Omental fat pad (tissue), 4 donors: ENCODE measurements at places on chromosomes 16 and 17.

DNA sequence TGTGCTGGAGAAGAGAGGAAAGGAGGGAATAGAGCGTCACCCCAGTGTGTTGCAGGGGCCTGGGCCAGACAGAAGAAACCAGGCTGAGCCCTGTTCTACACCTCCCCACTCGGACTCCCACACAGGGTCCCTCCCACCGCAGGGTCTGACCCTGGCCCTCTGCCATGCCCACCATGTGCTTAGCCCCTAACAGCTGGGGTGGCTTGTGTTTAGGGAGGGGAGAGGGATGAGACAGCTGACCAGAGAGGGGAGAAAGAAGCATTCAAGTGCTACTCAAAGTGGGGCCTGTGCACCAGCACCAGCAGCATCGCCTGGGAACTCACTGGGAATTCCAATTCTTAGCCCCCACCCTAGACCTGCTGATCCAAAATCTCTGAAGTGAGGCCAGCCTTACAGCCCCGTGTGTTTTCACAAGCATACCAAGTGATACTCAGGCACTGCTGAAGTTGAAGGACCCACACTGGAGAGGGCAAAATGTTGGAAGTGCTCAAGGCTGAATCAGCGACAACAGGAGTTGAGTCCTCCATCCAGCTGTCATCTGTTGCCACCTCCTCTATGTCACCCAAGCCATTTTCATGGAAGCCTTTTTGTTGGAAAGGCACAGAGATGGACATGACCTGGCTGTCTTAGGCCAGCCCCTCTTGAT lies 47.0 kb downstream of the FZD2 start:
- DNase-seq = no peak

DNA sequence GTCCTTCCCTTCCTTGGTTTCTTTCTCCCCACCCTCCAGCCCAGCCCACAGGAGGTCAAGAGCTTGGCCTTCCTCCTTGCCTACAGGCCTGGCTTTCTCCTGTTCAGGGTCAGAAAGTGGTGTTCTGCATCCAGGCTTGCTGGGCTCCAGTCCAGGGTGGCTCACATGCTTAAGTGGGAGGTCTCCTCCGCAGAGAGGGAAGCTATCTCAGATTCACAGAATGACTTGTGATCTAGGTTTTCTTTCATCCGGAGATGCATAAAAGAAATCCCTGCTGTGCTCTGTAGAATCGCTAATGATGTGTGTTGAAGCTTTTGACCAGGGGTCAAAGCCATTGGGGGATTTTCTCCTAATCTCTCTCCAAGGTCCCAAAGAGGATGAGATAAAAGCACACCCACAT lies 382.3 kb upstream of the EEF2KMT start:
- no peak for DNase-seq

DNA sequence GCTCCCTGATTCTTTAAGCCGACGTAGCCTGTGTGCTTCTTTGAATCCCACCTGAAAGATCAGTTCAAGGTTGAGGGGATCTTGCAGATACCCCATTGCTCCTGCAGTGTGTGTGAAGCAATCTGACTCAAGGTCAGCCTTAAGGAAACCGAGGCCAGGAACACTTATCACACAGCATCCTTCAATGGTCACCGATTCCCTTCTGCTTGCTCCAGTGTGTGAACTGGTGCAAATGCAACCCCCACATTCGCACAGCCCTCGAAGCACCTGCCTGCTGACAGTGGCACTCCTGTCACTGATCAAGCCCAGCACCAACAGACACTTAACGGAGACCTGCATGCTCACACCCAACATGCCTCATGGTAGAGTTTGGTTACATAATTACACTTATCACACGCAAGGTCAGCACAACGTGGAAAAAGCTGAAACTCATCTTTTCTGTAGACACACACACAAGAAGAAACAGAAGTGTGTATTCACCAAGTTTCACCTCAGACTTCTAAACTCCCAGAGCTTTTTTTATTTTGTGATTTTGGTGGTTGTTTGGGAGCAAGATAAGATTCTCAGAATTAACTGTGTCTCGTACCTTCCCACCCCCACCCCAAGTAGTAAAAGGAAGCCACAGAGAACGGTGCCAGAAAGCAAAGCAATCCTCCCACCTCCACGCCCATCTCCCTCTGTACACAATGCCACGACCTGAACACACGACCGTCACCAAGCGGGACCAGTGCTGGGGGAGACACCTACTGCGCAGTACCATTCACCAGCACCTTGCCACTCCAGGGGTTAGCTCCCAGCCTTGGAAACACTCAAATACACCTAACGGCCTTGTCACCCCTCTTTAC lies 37.2 kb downstream of the LITAFD start:
- DNase-seq = no peak

DNA sequence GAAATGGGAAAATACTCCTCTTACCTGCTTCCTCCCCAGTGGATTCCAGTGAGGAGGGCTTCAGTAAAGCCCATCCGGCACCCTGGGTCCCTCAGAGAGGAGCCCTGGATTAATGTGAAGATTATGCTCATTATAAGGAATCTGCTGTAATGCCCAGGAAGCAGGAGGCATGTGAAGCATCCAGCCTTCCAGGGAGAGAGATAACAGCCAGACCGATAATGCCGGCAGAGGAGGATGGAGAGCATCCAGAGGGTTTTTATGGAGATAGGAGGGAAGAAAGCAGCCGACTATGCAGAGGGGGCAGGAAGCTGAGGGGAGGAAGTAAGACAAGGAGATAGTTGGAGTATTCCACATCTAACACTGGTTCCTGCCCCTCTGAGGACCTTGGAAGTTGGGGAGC lies 53.7 kb upstream of the TMEM132E start:
- DNase-seq = no peak

DNA sequence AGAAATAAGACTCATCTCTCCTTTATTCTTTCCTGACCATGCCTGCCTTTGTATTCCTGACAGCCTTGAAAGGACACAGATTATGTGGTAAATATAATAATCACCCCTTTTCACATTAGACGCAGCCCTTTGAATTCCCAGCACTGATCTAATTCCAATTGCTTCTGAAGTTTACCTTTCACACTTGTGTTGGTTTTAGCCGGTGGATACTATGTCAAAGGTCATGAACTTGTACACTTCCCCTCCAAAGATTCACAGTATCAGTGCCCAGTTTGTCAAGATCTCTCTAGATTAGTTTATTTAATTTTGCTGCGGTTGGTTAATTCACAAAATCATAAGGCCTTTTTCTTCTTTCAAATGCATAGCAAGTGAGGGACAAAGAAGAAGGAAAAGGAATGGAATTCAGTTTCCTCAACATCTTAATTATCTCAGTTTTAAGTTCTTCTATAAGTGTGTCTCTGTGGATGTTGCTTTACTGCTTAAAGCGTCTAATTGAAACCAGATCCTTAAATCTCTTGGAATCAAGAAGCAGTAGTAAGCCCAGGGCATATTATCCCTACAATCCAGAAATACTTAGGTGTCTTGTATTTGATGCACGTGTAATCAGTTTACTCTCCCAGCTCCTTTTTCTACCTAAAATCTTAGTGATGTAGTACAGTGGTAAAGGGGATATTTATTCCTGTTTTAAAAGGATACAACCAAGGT lies 174.3 kb upstream of the TBX2 start:
- DNase-seq = no peak

- DNase-seq = no peak
Observed at GRCh38 chr17:79595471-79595870, 15.4 kb downstream of the RBFOX3 start.

DNA sequence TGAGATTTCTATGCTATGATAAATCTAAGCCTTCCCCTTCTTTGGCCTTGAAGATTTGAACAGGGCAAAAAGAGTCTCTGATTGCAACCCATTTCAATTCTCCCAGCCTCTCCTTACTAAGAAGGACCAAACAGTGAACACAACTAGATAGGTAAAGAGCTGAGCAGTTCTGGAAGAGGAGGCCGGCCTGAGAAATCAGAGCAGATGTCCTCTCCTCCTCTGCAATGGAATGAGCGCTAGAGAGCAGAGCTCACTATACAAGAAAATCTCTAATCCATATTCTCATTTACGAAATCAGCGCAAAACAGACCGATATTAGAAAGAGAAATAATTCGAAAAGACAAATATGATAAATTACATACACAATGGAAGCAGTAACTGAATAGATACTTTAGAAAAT lies 124.2 kb downstream of the CDK5R1 start:
- no peak for DNase-seq

GRCh38 chr17:74866198-74866835 lies 6.5 kb downstream of the FDXR start:
- DNase-seq = no peak

DNA sequence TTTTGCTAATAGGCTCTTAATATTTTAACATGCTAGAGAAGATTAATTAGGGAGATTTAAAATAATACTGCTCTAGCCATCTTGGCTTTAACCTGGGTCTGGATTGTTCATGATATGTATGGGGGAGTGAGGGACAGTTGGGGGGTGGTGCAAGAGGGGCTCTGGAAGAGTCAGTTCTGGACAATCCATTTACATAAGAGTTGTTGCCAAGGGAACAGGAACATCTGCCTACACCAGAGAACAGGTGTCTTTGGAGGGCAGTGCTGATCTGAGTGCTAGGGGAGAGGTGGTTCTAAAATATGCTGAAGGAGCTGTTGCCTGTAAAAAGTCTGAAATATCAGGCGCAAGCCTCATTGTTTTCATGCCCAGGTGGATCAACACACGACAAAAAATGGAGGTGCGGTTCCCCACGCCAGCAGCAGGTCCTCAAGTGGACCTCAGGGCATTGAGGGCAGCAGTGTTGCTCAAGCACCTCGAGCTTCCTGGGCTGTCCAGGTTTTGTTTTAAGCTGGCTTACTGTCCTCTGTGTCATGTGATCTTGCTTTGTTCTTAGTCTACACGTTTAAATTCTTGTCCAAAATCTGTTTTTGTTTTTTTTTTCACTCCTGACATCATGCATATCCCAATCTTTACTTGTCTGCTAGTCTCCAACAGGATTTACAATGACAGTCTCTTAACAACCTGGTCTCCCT lies 25.4 kb upstream of the WSB1 start:
- DNase-seq = no peak

GRCh38 chr16:50476486-50477255 lies 71.5 kb upstream of the NKD1 start:
- DNase-seq = no peak

DNA sequence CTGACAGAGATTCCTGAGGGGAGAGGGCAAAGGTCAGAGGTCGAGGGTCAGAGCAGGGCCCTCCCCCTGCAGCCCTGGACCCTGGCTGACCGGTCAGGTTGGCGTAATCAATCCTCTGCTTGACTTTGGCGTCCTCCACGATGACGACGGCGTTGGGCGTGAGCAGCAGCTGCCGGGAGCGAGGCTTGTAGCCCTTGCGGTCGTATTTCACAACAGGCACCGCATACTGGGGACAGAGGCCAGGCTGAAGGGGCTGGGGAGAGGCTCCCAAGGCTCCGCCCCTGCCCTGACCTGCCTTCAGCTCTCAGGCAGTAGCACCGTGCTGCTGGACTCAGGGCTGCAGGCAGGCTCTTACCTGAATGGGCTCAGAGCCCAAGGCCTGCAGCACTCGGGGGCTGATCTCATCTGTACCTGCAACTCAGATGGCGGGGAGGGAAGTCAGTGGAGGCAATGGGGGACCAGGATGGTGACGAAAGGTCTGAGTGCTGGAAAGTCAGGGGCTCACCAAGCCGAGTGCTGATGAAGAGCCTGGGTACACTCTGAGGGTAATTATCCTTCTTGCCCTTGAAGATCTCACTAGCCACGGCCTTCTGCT lies 12.0 kb upstream of the CRK start:
- no peak for DNase-seq

DNA sequence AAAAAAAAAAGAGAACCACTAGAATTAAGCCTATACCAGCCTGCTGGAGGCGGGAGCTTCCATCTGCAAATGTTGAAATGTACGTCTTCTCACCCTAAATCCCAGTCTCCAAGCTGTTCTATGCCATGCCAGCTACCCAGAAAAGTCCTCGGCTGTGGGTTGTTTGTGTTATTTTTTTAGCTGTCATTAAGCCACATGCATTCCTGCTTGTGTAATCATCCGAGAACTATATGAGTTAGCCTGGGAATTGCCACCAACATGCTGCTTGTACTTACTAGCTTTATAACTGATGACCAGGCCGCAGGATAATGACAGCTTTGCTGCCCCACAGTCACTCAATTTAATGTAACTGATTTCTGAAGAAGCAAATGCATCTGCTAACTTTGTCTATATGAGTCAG lies 313.9 kb upstream of the SALL1 start:
- no peak for DNase-seq

GRCh38 chr16:27859020-27859419 lies 204.5 kb downstream of the GSG1L start:
- DNase-seq = no peak

GRCh38 chr16:55257966-55258613 lies 65.9 kb upstream of the IRX6 start:
- DNase-seq = peak; percentile 31

- DNase-seq = no peak
Observed at GRCh38 chr16:22188595-22189442, 17.3 kb upstream of the EEF2K start.

DNA sequence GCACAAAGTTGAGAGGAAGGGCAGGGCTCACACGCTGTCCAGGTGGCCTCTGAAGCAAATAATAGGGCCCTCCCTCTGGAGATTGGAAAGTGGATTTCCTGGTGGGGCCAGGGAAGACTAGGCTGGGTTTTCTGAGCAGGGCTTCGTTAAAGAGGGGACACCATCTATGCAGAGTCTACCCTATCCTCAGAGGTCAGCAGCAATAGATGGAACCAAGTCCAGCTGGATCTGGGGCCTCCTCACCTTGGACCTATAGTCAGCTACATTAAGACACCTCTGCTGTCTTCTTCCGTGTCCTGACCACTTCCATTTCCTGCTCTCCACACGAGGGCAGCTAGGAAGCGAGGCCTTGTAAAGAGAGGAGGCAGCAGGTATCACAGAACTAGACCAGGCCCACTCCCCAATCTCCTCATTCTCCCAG lies 14.7 kb upstream of the ST6GALNAC1 start:
- DNase-seq = no peak

- DNase-seq = no peak
Observed at GRCh38 chr17:73274490-73274889, 12.8 kb upstream of the CPSF4L start.

DNA sequence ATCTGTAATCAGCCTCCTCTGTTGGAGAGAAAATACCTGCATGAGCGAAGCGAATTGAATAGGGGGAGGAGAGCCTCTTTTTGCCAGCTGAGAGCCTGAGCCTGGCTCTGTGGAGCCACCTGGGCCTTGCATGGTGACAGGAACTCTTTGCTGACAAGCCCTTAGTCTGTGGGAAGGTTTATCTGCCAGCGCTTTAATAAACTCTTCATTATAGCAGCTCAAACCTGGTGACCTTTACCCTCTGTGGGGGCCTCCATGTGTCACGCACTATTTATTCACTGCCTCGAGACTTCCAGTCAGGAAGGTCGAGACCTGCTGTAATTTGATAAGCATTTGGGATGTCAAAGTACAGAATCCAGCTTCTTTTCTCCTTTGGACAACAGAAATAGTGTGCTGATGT lies 282.6 kb downstream of the CBLN1 start:
- DNase-seq = no peak
